Stimulated activated CD8-positive, alpha-beta memory T cell treated with anti-CD3 and anti-CD28 coated beads, Interleukin-7, amount 100 ng/mL, for 1 hour (primary cell): ENCODE measurements at places on chromosomes 5 and 9.

DNA sequence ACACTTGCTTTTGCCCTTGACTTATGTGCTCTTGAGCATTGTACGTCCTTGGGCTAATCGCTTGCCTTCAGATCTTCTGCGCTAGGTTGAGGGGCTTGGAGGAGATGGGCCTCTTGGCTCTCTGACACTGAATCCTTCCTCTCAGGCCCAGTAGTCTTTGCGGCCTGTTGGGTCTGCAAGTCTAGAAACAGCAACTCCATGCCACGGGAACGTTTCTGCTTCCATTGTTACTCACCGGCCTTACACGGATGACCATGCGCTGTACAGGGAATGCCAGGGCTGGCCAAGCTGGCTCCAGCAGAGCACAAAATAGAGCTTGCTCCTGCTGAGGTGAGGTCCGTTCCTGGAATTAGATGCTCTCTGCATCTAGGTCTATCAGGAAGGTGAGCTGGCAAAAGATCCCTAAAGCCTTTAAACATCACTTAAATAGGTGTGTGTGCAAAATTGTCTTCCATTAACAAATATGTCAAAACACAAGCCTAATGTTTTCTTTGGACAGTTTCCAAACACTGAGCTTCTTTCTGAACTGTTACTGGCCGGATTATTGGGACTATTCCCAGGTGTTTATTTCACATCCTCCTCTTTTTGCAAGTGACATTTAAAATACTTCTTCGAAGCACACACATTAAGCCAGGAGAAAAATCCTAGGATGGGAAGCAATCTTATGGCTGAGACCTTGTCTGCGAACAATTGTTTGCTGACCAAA lies 29.7 kb downstream of the DAPK1 start:
- no peak for DNase-seq

DNA sequence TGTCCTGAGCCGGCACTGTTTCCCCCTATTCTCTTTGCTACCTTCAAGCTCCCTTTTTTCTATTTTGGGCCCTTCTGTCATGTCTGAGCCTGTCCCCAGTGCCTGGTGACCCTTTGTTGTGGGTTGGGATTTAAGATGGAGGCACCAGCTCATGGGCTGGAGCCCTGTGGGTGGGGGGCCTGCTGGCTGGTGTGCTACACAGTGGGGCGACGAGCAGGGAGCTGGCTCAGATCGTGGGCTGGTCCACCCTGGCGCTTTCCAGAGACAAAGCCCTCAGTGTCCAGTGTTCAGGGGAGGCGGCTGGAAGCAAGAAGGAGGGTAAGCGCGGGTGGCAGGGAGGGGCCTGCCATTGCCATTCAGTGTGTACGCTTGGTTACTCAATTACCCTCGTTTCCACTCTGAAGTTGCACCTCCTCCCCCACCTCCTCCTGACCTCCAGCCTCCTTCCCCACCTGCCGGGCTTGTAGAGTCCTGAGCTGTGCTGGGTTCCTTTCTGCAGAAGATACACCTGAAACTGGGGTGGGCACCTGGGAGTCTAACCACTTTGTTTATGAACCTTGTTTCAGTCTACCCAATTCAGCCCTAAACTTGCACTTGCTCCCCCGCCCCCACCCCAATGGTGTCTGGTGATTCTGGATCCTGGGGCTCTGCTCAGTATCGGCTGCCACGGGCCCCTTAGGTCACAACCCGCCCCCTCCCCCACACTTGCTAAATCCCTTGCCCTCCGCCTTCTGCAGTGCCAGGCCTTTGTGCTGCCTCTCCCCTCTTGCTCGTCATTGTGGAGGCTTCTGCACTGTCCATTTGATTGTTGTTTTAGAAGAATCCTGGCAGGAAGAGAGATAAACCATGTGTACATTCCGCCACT lies 49.9 kb downstream of the MVB12B start:
- DNase-seq = no peak

- no peak for DNase-seq
Observed at GRCh38 chr5:31007672-31008071, 185.8 kb upstream of the CDH6 start.

- no peak for DNase-seq
Observed at GRCh38 chr5:181024245-181025064, 15.6 kb upstream of the BTNL9 start.

DNA sequence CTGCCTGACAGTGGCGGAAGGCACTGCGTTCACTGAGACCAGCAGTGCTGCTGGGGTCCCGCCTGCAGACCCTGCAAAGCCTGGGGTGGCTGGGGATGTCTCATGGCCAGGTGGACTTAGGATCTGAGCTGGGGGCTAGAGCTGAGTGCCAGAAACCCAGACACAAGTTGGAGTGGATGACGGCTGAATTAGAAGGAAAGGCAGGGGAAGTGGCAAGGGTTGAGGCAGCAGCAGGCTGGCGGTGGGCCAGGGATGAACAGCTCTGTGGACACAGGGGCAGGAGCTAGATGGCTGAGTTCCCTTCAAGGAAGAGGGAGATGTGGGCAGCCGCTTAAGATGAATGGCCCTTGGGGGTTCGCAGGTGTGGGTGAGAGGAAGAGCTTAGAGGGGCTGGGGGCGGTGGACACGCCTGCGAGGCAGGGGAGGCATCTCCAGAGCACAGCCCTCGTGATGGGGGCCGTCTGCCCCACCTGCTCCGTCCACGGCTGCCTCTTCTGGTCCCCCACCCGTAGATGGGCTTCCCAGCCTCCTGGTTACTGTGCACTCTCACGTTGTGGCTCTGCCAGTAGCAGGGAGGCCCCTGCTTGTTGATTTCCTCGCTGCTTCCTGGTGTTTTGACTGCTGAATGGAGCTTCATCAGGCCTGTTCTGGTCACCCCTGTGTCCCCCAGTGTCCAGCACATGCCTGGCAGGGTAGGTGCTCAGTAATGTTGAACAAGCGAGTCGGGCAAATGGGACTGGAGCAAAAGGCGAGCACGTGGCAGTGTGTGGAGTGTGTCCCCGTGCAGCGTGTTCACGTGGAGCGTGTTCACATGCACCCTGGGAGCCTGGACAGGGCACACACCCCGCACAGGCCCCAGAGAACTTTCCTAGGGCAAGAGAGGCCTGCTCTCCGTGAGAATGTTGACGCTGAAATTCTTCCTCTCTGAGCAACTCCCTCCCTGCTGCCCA lies 168.2 kb downstream of the CACNA1B start:
- DNase-seq = no peak

DNA sequence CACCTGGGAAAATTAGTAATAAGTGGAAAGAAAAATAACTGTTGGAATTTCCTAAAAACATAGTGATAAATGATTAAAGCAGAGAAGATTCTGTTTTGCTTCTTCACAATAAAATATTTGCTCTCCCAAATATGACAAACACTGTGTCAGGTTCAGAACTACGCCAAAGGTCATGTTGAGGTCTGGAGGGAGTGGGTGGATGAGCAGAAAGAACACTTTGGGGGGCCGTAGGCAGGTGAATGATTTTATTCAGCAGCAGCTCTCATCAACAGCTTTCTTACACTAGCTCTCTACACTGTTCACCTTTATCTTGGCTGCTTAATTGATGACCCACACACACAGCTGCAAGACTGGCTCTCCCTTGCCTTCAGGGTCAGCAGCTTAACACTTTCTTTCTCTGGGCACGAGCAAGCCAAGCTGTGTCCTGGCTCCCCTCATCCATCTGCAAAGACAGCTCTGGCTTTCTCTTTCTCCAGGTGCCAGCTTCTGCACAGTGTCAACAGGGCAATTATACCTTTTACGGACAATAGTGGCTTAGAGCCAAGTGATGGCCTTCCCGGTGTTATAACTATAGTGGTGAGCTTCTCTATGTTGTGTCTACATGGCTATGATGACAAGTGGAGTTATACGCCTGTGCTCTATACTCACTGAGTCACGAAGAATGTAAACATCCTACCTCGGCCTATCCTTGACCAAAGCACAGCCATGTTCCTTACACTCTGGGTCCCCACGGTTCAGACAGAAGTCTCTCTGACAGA lies 18.9 kb upstream of the GPX8 start:
- DNase-seq = no peak

GRCh38 chr5:38317868-38318267 lies 59.5 kb downstream of the EGFLAM start:
- DNase-seq = no peak

GRCh38 chr5:174409971-174410370 lies 314.4 kb upstream of the MSX2 start:
- no peak for DNase-seq

DNA sequence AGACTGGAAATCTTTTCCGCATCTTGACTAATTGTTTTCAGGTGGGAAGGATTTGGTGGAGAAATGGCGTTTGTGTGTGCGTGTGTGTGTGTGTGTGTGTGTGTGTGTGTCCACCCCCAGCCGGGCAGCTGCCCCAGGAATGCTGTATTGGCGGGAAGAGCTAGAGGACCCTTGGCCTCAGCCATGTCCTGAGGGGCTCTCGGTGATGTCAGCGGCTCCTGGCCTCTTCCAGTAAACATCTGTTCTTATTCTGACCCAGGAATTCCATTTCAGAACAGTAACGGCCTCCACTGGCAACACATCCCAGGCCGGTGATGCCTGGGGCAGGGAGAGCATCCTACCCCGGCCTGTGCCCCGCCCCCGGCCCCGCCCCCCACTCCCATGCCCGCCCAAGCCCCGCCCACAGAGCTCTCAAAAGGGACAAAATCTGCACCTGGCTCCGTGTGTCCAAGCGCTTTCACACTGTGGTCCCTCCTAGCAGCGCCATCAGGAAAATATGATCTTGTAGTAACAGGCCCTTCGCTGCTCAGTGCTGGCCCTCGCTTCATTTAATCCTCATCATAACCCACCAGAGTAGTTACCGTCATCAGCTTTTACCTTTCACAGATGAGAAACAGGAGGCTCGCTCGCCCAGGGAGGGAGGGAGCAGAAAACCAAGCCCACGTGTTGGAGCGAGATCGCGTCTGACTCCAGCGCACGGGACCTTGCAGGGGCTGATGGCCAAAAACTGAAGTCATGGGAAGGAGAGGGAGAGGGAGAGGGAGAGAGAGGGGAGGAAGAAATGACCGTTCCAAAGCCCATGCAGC lies 18.9 kb downstream of the ADAMTS2 start:
- no peak for DNase-seq

GRCh38 chr5:123752552-123753179 lies 240.7 kb downstream of the CSNK1G3 start:
- DNase-seq = no peak

DNA sequence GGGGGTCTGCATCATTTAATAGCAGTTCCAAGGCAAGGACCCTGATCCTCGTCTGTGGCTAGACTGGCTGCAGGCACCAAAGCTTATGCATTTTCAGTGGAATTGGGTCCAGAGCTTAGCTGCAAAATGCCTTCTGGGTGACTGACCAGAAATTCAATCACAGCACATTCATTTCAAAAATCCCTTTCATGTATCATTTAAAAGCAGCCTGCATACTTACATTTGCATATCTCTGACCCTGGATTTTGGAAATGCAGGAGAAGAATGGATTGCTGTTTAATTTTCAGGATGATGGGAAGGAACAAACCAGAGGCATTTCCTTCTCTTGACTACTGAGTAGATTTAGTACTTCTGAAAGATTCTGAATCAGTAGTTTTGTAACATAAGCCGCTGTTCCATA lies 122.8 kb downstream of the PPP2R2B start:
- no peak for DNase-seq

- no peak for DNase-seq
Observed at GRCh38 chr5:1002271-1002546, 6.4 kb upstream of the NKD2 start.

DNA sequence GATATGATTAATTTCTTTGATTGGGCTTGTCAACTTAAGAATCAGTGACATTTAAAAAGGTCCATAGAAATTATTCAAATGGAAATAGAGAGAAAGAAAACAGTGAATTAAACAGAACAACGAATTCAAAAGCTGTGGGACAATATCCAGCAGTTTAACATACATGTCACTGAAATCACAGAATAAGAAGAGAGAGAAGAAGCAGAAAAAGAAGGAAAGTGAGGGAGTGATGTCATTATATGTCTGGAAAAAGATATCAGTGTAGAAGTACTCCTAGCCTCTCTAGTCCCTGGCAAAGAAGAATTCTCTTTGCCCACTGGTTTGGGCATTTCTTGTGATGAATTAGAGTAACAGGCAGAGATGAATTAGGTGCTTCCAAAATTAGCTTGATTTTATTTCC lies 109.2 kb upstream of the ABCA1 start:
- no peak for DNase-seq

DNA sequence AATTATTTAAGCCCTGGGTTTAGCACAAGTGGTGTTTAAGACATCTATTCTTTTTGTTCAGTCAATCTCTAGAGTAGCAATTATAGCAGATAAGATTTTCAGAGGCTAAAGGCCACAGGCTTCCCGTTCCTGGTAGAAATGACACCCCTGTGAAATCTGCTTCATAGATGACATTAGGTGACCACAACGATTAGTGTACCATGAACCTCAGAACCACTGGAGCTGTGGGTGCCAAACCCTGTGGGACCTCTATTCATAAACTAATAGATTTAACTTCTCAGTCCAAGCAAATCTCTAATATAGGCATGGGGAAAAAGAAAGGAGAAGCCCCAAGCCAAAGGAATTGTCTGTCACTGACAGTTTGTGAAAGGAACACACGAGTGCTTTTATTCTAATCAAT lies 207.4 kb downstream of the ARRDC3 start:
- no peak for DNase-seq

DNA sequence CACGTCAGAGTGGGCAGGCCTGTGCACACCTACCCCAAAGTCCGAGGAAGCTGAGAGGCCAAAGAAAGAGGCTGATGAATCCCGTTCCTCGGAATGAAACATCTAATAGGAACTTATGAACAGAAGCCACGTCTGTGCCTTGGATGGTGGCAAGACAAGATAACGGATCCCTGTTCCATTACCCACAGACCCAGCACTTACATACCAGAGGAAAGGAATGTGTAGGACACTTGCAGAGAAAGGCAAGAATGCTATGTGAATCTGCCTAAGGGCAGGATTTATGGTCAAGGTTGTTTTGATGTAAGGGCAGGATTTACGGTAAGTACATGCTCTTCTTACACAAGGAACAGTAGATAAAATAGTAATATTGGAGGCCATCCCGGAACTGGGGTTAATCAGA lies 93.2 kb downstream of the WDR41 start:
- DNase-seq = no peak

DNA sequence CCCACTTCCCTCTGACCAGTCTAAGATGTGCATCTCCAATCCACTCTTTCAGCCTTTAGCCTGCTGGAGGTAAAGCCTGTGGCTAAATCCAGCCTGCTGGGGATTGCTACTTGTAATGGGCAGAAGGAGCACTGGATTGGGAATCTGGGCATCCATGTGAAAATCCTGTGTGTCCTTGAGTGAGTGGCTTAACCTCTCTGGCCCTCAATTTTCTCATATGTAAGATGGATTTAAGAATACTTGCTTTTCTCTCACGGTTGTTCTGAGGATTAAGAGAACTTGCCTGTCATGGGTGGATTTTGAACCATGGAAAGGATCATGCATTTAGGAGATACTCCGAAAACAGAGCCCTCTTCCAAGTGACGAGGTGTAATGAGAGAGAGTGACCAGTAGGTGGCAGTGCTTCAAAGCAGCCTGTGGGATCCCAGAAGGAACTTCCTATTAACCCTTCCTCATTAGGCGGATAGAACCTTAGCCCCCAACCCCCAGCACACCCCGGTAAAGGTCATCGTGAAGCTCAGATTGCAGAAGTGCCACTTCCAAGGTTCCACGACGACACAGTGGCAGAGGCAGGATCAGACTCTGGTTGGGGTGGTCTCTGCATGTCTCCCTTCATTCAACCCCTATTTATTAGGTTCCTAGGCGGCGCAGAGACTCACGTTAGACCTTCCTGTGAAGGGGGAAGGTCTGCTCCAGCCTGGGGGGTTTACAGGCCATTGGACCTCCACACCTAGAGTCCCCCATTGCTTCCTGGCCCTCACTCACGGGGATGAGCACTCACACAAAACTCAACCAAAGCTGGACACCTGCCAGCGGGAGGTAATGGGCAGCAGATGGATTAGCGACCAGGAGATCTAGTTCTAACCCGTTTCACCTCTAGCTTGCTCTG lies 68.7 kb upstream of the ZNF618 start:
- no peak for DNase-seq
